Uterus (tissue), 4 donors: ENCODE measurements at places on chromosomes 12 and 14.

- DNase-seq: no peak
These were observed 262.3 kb downstream of the CEP128 start for GRCh38 chr14:80679273-80679672.

DNA sequence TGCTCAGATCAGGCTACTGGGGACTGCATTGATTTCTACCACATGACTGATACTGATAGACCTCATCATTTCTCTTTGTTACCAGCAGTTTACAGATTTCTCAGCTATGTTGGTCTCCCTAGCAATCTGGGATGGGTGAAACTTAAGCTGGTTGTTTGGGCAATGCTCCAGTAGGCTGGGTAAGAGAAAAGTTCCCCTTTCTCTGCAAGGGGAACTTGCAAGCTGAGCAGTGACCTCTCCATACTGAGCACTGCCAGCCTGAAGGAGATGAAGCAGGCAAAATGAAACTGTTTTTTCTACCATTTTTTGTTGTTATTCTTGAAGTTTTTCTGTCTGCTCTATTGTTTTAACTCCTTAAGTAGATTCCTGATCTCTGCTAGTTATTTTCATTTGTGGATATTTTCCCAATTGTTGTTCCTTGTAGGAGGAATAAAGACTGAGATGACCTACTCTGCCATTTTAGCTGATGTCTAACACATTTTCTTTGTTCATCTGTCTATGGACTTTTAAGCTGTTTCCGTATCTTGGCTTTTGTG is 1.3 kb upstream of the OR4M1 start:
- no peak for DNase-seq

GRCh38 chr14:44763356-44763755 is 198.4 kb downstream of the KLHL28 start:
- no peak for DNase-seq

- no peak for DNase-seq
These were observed 181.0 kb downstream of the IPO8 start for GRCh38 chr12:30514666-30515065.

GRCh38 chr14:68662392-68662791 is 130.5 kb downstream of the ZFP36L1 start:
- DNase-seq: no peak

DNA sequence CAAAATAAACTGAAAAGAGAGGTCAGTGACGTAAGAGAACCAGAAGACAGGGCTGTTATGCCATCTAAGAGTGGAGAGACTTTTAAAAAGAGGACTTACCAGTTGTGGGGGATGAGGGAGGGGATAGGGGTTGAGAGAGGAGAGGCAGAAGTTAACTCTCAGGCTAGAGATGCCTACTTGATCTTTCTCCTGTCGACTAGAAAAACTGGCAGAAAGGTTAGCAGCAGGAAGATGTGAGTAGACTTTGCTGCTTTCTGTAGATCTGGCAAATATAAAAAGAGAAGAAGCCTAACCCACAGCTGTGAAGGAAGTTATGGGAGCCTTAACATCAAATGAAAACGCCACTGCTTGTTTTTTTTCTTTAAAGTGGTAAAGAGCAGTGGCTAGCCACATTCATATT is 10.7 kb downstream of the CREBL2 start:
- DNase-seq: no peak
